ENCODE measurements at places on chromosomes 1 and 21.

DNA sequence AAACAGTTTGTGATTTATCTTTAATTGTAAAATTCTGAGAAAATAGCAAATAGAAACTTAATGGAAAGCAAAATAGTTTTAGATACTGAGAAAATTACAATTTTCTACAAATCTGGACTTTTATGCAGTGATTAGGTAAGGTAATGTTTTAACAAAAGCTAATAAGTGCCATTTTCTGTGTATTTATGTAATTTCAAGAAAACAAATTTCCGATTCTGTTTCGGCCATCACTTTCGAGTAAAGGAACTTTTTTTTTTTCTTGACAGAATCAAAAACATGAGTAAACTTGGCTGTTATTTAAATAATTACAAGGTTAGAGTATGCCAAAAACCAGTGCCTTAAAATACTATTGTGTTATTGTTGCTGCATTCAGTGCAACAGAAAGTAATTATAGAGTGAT is 280.4 kb upstream of the C1orf105 start:
- no peak for DNase-seq

GRCh38 chr1:181255270-181255929 is 166.9 kb downstream of the IER5 start:
- DNase-seq, result no peak

DNA sequence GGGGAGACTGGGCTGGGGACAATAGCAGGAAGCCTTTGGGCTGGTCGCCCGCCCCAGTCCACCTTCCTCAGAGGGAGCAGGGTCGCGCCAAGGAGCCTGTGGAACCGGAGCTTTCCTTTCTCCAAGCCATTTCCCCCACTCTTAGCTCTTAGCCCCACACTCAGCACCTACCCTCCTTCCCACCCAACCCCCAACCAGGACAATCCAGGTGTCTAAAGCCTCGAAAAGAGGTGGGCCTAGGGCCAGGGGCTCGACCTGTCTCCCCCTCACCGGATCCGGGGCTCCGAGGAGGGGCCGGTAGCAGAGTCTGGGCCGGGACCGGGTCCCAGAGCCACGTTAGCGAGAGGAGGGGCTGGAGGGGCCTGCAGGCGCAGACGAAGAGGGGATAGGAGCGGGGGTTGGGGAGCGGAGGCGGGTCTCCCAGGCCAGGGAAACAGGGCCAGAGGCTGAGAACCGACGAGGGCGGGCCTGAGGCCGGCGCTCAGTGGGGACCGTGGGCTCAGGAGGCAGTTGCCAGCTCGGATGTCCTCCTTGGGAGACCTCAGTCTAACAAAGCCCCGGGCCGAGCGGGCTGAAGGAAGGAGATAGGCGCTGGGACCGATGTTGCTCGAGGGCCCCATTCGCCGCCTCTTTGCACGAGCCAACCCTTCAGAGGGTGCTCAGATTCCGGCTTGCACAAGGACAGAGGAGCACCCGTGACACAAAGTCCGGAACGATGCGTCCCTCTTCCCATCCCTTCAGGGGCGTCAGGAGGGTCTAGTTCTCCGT is 943 bp downstream of the SEMA6C start:
- no peak for DNase-seq

DNA sequence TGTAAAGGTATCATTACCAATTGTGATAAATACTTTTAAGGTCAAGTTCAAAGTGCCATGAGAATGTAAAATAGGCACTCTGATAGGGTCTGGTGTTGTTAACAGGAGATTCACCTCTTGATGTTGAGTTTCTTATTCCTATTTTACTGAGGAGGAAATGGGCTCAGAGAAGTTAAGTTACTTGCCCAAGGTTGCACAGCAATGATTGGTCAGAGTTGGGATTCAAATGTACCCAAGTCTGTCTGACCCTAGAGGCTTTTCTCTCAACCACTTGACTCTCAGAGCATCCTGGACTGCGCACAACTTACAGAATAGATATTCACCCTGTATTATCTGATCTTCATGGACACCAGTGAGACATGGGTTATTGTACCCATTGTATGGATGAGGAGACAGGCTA is 33.9 kb downstream of the SOX13 start:
- DNase-seq, result no peak

GRCh38 chr1:205595435-205595834 is 36.4 kb downstream of the ELK4 start:
- no peak for DNase-seq

DNA sequence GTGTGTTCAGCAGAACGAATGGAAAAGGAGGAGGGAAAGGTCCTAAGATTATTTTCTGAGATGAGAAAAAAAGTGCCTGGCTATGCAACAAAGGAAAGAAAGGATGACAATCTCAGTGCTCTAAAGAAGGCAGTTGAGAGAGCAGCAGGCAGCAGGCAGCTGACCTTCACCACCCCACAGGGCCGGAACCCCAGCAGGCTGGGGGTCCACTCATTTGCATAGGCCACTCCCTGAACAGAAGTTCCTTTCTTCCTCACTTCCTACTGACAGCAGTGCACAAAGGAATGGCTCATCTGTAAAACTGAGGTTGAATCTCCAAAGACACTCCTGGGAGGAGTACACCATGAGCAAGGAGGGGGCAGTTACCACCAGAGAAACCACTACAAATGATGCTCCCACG is 41.4 kb upstream of the TNR start:
- DNase-seq, result no peak

GRCh38 chr1:61618193-61618592 is 106.7 kb downstream of the TM2D1 start:
- DNase-seq, result no peak

DNA sequence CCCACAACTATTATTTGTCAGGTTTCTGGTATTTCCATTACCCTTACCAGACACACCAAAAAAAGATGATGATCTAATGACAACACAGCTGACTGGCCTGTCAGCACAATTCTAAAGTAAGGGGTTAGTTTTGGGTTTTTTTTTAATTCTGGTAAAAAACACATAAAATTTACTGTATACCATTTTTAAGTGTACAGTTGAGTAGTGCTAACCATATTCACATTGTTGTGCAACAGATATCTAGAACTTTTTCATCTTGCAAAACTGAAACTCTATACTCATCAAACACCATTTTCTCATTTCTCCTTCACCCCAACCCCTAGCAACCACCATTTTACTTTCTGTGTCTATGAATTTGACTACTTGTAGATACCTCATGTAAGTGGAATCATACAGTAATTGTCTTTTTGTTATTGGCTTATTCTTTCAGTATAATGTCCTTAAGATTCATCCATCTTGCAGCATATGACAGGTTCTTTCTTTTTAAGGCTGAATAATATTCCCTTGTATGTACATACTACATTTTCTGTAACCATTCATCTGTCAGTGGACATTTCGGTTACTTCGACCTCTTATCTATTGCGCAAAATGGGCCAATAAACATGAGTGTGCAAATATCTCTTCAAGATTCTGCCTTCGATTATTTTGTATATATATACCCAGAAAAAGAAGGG is 29.8 kb downstream of the ARNT start:
- no peak for DNase-seq

DNA sequence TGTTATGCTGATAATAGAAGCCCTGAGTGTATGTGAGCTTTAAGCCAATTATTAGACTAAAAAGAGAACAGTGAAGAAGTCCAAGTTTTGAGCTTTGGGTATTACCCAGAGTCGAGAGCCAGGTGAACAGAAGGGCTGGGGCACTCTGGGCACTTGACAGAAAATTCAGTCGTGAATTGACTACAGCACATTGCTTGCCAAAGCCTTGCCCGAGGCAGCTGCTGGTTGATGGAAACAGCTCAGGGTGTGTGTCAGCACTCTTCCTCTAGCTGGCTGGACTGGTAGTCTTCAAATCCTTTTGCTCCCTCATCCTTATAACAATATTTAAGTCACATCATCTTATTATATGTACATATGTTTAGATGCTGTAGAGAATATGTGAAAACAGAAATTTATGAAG is 21.3 kb downstream of the PDE4B start:
- DNase-seq, result no peak

DNA sequence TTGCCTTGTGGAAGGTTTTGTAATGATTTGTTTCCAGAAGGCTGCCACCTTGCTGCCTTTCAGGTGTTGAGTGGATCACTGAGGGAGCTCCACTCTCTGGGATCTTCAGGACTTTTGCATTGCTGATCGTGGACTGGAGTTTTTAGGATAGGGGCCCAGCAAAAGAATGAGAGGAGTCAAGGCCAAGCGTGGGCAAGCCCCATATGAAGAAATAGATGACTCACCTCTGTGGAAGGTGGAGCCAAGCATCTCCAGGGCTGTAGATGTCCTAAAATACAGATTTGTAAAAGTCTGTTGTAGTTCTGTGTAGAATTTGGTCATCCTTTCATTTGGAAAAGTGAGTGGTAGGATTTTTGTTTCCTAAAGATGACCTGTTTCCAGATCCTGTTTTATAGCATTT is 67.0 kb downstream of the ST3GAL3 start:
- DNase-seq, result no peak

GRCh38 chr1:66012106-66012784 is 219.6 kb downstream of the PDE4B start:
- DNase-seq, result no peak

DNA sequence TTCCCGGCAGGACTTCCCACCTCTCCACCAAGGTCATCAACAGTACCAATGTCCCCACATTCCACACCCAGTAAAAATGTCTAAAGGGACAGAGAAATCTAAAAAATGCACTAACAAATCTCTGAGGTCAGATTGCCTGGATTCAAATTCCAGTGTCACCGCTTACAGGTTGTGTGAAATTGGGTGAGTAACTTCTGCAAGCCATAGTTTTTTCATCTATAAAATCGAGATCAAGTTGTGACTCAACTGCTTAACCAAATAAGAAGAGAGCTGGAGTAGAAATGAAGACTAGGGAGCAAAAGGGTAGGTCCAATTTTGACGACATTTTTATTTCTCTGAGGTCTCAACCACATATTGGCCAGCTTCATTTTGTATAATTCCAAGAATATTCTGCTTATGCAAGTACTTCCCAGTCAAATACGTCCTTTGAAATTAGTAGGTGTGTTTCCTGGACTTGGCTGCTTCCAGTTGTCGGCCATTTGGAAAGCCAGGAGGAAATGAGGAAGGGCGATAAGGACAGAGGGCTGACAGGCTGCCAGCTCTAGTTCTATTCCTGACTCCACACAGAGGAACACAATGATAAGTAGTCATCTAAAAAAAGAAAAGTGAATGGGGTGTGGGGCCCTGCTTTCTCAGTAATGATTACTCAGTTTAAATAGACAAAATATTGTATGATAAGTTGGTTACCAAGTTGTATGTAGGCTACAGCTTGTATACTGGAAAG is 57.7 kb upstream of the ZC3H11B start:
- DNase-seq, result no peak

DNA sequence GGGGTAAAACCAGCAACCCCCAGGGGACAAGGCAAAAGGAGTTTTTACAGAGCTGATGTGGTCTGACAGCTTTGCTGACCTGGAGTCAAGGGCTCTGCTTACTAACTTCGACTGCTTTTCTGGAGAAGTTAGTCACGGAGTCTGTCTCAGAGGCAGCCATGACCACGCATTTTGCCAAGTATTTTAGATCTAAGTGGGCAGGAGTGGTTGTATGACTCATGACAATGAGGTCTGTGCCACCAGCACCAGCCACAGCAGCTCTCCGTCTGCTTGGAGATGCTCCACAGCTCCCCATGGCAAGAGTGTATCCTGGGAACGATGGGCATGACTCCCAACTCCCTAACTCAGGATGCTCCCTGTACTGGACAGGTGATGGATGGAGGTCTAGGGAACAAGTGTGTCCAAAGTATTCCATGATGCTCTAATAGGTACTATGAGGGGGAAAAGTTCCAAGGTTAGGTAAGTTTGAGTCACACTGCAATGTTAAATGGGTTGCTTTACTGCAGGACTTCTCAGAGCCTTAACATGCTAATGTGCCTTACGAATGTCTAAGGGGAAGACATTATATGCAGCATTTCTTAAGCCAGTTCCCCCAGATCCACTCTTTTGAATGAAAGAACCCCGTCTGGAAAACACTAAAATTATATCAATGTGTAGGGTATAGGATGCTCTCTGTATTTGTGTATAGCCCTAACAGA is 359.0 kb downstream of the HHAT start:
- DNase-seq, result no peak

DNA sequence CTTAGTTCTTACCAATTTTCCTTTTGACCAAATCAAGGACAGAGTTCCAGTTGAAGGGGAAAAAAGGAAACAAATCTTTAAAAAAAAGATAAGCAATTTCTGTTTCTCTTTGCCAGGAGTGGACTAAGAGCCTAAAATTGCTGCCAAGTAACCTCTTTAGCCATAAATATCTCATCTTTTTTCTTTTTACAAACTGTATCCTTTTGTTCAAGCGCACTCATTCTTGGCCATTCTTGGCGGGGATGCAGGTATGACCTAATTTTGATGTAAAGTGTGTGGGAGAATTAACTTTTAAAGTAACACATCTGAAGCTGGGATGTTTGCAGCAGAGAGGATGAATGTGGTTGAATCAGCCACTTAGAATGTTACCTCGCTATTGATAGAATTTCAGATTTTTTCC is 13.4 kb upstream of the KIF1B start:
- DNase-seq, result no peak

DNA sequence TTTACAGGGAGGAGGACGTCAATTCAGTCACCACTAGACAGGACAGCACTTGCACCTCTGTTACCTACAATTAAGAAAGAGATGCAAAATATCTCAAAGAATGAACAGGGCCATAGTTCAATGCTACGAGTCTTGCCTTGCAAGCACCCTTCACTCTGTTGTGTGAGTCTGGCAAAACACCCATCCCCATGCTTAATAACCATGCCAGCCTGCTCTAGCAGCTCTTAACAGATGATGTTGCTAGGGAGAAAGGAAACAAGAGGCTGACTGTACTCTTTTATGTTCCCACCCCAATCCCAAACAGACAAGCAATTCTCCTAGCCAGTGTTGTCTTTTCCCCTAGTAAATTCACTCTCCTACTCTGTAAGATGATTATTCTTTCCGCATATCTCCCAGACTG is 5.3 kb downstream of the CBR1 start:
- no peak for DNase-seq

DNA sequence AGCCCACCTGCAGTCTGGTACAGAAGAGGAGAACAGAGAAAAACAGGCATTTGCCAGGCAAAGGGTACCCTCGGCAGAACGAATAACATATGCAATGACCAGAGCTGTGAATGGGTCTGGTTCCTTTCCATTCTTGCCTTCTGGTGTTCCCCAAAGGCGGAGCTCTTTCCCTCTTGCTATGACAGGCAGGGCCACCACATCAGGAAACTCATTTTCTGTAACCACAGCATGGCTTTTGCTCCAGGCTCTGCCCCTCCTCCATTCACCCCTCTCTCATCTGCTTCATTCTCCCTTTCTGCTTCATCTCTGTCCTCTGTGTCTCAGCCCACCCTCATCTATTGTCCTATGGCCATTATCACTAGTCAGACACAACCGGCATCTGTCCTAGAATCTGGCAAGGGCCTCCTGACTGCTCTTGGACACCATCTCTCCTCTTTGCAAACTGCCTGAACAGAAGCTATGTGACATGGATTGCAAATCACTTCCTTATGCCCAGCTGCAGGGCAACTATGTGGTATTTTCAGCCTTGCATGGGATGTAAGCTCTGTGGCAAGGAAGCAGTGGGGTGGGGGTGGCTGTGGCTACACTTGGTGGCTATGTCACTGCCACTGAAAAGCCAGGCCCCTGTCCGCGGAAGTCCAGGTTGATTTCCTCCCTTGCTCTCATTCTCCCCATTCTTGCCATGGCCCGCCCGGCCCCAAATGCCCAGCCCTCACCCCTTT is 78.8 kb upstream of the ABCD3 start:
- DNase-seq, result no peak

GRCh38 chr1:78229344-78229743 is 183.6 kb downstream of the GIPC2 start:
- DNase-seq, result no peak

GRCh38 chr1:101175466-101175865 is 61.4 kb upstream of the S1PR1 start:
- DNase-seq, result no peak

GRCh38 chr1:145936247-145936646 is 9.0 kb upstream of the RBM8A start:
- no peak for DNase-seq

GRCh38 chr1:29784276-29785136 is 548.2 kb downstream of the PTPRU start:
- no peak for DNase-seq
